Caco-2 (cell line): ENCODE measurements at places on chromosomes 4 and X. TPM values are rescaled to one million over a fixed set of nuclear protein-coding genes. Genes with fewer than 3 reads are reported as not detected.

The WNK3 gene
- total RNA-seq, result not detected in 2 replicates

GRCh38 chrX:80513625-80514024 lies 93.4 kb downstream of the TENT5D start:
- DNase-seq, result no peak

The RTL3 gene
- total RNA-seq, result not detected in 2 replicates

The SPANXC gene
- total RNA-seq, result not detected in 2 replicates

The PRR32 gene
- not detected in 2 replicates for total RNA-seq

GRCh38 chr4:93084599-93085305 lies 743.8 kb upstream of the ATOH1 start:
- no peak for DNase-seq

DNA sequence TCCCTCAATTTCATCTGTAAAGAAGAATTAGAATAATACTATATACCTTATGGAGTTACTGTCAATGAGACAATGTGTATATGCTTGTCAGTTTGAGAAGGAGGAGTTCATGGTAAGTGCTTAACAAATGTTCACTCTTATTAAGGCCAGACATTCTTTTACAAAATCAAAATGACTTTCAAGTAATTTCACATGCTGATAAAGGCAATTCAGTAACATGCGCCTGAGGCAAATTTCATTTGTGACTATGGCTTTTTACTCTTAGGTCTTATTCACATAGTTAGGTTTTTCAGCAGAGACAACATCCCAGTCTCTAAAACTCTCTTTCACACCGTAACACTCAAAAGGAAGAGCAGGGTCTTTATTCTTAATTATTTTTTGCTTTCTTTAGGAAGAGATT lies 174.4 kb downstream of the CAMK2D start:
- DNase-seq, result no peak

DNA sequence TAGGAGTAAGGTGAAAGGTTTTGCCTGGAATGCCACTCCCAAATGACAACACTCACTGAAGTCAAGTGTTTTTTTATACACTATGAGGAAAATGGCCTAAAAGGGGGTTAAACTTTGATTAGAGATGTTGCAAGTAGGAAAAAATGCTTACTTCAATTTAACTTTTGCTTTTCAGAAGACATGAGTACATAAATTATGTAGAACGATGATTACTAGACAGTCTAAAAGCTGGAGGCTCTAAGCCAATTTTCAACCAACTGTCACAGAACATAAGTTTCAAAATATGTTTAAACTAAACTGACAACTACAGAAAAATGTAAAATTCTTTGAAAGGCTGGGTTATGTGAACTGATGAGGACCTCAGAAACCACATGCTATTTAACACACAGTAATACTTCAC lies 83.4 kb downstream of the SHISA3 start:
- no peak for DNase-seq

GRCh38 chrX:100687546-100687945 lies 43.5 kb downstream of the SRPX2 start:
- no peak for DNase-seq

The GAGE12D gene
- not detected in 2 replicates for total RNA-seq
